ENCODE measurements at places on chromosomes 5 and 9.

- DNase-seq = no peak
Observed at GRCh38 chr5:9283473-9283872, 262.4 kb downstream of the SEMA5A start.

DNA sequence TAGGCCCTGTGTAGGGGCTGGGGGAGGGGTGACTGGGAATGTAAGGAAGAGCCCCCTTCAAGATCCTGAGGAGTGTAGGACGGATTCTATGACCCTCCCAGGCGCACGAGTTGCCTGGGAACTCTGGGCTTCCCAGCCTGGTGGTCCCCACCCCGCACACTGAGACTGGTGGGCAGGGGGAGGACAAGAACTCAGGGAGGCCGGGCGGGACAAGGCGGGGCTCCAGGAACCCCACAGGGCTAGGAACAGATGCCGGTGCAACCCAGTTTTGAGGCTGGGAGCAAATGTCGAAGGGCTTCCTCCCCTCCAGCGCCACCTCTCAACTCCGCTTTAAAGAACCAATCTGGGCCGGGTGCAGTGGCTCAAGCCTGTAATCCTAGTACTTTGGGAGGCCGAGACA, 1.3 kb upstream of the VDAC1 start:
- DNase-seq = no peak

DNA sequence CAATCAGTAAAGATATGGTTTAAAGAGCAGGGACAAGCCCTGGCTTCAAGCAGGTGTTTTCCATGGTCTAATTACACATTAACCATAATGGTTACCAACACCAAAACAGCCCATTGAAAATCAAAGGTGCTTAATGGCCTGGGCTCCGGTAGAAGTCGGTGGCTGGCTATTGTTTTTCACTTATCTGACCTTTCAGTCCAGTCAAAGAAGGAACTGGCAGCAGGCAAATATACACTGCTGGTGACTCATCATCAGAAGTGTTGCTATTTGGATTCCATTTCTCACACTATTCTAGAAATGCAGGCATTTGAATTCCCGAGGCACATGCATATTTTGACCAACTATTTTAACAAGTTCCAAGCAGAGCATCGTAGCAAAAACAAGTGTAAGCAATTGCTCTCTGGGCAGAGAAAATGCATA, 26.3 kb upstream of the GABRP start:
- no peak for DNase-seq

DNA sequence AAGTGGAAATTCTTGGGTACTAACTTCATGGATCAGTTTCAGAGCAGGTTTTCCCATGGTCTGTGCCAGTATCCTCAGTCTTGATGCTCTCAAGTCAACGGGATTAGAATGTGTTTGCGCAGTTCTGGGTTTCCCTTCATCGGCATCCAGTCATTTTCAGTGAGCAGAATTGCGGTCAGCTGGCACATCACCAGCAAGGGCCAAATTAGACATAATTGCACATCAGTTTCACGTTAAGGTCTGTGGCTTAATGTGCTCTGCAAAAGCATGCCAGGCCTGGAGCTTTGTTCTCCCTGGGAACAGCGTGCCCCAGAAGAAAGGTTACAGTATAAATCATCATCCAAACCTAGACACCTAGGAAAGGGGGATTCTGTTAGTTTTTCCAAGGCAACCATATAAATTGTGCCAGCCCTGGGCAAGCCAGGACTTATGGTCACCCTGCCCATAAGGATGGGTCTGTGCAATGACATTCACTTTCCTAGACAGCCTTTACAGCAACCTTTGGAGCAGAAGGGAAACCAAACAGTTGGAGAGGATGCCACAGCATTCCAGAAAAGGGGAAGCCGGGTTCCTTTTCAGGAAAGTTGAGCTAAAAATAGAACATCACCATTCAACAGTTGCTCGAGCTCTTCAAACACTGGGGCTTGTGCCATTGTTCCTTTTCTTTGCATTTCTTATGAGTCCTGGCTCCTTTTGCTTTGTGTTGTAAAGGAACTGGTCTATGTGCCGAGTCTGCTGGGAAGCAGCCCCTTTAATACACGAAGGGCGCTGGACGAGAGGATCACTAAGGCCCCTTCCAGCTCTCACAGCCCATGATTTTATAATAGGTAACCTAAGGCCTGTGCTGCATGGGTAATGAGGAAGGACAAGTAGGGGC, 23.1 kb downstream of the IQGAP2 start:
- no peak for DNase-seq

GRCh38 chr9:118529624-118530214, 825.5 kb downstream of the TLR4 start:
- no peak for DNase-seq

DNA sequence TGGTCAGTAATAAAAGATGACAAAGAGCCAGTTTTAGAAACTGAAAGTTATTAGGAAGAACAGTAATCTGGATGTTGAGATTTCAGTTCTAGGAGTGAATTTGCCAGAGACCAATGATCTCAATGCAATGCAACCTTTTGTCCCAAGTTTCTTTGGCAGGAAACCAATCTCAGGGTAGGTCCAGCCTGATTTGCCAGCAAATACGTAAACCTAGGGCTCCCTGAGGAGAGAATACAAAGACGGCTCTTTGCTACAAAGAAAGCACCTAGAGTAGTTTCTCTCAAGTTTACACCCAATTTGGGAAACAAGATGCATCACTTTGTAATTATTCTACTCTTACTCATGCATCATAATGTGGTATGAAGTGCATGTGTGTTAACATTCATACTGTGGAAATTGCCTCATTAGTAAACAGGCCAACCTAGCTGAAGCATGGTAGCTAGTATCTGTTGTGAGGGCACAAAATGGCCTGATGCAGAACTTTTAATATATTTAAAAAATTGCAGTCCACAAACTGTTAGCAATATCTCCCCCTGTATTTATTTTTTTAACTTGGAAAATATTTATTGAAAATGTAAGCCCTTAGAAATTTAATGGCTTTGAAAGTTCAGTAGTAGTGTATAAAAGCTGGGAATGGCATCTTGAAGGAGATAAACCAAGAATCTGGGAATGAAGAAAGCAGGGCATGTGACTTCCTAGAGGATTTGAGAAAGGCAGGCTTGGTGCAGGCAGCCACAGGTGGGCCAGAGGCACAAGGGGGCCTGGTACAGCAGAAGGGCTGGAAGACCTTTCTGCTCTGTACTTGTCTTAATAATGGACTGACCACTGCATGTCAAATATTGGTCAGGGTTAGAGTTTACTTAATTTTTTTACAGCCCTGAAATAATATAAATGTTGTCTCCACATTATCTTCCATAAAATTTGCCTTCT, 59.5 kb downstream of the MAST4 start:
- DNase-seq = no peak

GRCh38 chr5:68754536-68754935, 339.3 kb upstream of the SLC30A5 start:
- DNase-seq = no peak

DNA sequence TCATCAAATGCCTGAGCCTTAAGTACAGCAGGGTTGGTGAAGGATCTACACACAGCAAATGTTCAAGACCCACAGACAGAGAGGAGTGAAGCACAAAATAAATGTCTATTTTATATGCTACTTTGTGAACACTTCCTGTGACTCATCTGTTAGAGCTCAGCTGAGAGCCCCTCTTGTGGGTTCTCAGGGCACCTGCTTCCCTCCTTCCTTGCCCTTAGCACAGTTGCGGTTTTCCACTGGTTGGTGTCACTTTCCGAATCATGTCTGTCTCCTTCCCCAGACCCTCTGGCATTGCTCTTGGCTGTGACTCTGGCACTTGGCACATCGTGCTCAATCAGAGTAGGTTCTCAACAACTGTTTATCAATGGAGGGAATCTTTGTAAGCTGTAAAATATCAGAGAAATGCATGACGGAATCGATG, 128.5 kb upstream of the STC2 start:
- no peak for DNase-seq
